Cortex of kidney (tissue), 1 donor: ENCODE measurements at places on chromosomes 12 and 14.

- no peak for DNase-seq
Observed at GRCh38 chr14:93398491-93398890, 32.2 kb upstream of the UNC79 start.

GRCh38 chr12:125340791-125341190, 275.6 kb downstream of the AACS start:
- DNase-seq, result no peak

DNA sequence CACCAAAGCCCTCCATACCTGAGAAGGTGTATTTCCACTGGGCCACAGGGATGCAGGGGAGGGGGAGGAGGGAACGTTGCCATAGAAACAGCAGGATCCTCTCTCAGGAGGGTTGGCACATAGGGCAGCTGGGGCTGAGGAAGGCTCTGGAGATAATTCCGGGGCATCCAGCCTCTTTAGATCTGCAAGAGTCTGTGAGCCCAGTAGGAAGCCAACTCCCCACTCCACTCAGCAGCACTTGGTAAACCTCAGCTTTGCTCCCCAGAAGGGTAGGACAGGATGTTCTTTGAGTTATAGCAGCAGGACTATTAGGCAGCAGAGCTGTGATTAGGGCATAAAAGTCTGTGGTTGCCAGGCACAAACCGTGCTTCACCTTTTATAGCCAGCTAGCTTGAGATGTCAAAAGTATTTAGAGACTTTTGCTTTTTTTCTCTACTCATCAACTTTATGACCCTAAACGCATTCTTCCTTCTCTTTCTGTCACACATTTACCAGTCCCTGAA, 7.8 kb upstream of the PLEKHG3 start:
- no peak for DNase-seq

GRCh38 chr12:58509116-58509885, 411.0 kb downstream of the LRIG3 start:
- DNase-seq, result no peak

DNA sequence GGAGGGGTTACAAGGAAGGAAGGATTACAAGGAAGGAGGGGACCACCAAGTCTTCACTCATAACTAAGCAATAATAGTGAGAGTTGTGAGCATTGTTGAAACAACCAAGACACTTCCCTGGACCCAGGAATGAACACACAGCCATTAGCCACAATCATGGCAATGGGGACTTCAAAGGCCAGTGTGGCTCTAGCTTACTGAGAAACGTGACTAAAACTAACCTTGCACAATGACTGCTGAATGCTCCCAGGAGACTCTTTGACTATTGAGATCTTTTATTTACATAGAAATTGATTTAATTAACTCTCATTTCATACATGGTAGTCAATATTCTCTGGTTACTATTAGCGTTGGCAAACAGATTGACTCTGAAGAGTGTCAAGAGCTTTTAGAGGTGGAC, 263.0 kb upstream of the SOX5 start:
- no peak for DNase-seq

DNA sequence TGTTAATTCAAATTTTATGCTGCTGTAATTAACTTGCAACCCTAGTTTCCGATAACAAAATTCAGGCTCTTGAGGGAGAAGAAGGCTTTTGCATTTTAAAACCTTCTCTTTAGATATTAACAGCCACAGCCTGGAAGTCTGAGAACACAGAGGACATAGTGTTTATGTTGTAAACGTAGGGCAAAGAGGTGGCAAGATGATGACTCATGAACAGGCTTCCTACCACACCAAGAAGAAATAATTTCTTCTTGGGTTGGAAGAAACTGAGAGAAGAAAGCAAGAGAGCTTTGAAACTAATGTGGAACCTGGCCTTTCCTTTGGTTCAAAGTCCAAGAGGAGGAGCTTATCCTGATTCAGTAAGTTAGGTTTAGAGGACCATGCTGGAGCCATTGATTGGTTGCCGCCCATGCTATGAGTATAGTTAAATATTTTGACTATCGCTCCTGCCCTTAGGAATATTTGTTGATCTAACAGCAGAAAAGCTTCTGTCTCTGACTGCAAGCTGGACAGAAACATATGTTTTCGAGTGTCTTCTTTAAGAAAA, 31.8 kb downstream of the CCDC198 start:
- DNase-seq, result no peak

GRCh38 chr14:102804858-102805257, 27.6 kb downstream of the TRAF3 start:
- no peak for DNase-seq

GRCh38 chr14:24908592-24909236, 141.2 kb downstream of the STXBP6 start:
- no peak for DNase-seq

DNA sequence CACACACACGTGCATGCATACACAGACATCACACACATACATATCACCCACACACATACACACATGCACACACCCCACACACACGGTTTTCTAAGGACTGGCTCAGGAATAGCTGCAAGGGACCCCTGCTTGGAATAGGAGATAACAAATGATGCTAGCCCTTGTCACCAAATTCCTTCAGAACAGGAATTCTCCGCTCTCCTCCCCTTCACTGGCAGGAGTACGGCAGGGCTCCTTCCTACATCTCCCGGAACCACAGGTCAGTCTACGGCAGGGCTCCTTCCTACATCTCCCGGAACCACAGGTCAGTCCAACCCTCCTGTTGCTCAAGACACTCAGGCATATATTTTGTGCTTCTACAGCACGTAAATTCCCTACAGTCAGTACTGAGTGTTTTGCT, 23.9 kb downstream of the PHLDA1 start:
- no peak for DNase-seq

GRCh38 chr14:87877877-87878276, 115.1 kb downstream of the GALC start:
- DNase-seq, result no peak

GRCh38 chr12:127809275-127809674, 457.7 kb upstream of the TMEM132C start:
- no peak for DNase-seq

- no peak for DNase-seq
Observed at GRCh38 chr12:46546634-46547273, 174.2 kb upstream of the SLC38A2 start.

DNA sequence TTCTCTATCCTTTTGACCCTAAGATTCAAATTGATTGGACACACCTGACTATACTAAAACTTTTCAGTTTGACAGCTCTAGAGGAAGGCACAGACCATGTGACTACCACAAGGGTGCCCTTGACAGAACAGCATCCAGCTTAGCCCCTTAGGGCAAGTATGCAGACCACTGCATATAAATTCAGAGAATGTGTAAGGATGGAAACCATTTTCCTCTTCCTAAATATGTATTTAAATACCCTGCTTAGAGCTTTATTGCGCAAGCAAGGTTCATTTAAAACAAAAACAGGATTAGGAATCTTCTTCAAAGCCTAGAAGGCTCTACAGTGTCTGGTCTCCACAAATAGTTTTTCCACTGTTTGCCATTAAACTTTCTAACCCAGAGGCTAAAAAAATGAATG, 202.8 kb downstream of the MED13L start:
- DNase-seq, result no peak

DNA sequence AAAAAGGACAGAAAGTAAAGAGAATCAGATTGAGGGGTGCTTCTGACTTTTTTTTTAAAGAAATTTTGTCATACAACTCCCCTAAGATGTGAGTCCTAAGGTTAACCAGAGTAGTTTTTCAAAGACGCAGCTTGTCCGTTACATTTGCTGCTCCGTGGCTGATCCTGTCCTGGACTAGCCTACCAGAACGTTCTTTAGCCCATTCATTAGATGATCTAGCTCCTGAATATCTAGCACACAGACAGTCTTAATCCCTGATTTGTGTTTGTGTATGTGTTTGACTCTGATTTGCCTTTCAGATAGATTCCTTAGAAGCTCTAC, 60.3 kb downstream of the SAMD4A start:
- DNase-seq, result no peak

GRCh38 chr12:23795494-23795893, 154.0 kb downstream of the SOX5 start:
- no peak for DNase-seq

DNA sequence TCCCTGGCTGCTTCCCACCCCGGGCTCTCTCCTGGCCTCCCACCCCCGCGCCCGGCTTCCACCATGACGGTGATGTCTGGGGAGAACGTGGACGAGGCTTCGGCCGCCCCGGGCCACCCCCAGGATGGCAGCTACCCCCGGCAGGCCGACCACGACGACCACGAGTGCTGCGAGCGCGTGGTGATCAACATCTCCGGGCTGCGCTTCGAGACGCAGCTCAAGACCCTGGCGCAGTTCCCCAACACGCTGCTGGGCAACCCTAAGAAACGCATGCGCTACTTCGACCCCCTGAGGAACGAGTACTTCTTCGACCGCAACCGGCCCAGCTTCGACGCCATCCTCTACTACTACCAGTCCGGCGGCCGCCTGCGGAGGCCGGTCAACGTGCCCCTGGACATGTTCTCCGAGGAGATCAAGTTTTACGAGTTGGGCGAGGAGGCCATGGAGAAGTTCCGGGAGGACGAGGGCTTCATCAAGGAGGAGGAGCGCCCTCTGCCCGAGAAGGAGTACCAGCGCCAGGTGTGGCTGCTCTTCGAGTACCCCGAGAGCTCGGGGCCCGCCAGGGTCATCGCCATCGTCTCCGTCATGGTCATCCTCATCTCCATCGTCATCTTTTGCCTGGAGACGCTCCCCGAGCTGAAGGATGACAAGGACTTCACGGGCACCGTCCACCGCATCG, 1.8 kb downstream of the KCNA1 start:
- DNase-seq, result no peak

GRCh38 chr14:75232597-75232996, 46.0 kb upstream of the FOS start:
- DNase-seq, result no peak

GRCh38 chr14:93230539-93230938, 23.5 kb downstream of the UBR7 start:
- no peak for DNase-seq

DNA sequence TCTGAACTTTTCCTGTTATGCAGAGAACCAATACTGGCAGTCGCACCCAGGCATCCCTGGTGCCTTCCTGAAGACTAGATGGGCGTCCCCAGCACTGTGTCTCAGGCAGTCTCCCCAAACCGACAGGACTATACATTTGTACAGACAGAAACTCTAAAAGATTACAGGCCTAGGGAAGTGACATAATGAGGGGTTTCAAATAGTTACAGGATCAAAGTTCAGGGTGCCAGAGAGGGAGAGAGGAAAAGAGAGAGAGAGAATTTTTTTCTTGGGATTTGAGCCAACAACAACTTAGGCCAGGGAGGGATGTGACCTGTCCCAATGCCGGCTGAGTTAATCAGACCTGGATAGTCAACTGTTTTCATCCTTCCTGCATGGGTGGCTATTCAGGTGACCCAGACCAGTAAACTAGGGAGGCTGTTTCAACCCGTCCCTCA, 9.3 kb upstream of the GMFB start:
- no peak for DNase-seq
